ENCODE measurements at places on chromosomes 3 and 15.

GRCh38 chr3:178345944-178346343 lies 190.3 kb upstream of the KCNMB2 start:
- no peak for DNase-seq

GRCh38 chr3:30231277-30232141 lies 374.9 kb upstream of the TGFBR2 start:
- no peak for DNase-seq

DNA sequence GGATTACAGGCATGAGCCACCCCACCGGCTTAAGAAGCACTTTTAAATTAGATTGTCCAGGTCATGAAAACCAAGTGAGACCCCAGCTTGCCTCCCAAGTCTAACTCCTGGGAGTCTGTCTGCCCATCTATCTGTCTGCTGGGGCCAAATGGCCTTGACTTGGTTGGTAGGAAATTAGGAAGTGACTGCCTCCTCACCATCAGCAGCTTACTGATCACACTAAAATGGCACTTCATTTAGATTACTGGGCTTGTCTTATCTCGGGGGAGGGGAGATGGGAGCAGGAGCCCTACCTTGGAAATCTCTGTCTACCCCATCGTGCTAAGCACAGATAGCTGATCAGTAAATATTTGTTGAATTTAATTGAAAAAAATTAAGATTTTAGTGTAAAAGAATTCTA lies 5.6 kb upstream of the LRRC2 start:
- no peak for DNase-seq

- DNase-seq, result no peak
These were observed 37.1 kb downstream of the OXNAD1 start for GRCh38 chr3:16302082-16302631.

GRCh38 chr3:104961851-104962250 lies 404.9 kb upstream of the ALCAM start:
- DNase-seq, result no peak

- no peak for DNase-seq
These were observed 49.8 kb upstream of the TEX264 start for GRCh38 chr3:51621091-51621892.

DNA sequence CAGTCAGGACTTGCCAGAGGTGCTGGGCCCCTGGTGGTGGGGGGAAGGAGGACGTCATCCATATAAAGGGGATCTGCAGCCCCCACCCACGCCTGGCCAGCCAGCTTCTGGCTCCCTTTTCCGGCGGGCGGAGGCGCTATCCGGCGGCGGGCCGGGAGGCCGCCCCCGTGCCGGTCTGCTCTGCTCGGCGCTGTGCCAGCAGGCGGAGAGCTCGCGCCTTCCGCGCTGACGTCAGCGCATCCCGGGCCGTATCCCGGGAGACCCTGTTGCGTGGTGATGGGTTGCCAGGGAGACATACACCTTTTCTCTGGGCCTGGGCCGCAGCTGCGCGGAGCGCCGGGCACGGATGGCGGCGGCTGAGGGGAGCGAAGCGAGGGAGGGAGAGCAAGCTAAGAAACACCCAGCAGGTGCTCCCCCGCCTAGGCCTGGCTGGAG lies 1.1 kb downstream of the FAM131A start:
- DNase-seq, result peak; percentile 91

GRCh38 chr3:43857361-43858293 lies 166.9 kb downstream of the ABHD5 start:
- no peak for DNase-seq

DNA sequence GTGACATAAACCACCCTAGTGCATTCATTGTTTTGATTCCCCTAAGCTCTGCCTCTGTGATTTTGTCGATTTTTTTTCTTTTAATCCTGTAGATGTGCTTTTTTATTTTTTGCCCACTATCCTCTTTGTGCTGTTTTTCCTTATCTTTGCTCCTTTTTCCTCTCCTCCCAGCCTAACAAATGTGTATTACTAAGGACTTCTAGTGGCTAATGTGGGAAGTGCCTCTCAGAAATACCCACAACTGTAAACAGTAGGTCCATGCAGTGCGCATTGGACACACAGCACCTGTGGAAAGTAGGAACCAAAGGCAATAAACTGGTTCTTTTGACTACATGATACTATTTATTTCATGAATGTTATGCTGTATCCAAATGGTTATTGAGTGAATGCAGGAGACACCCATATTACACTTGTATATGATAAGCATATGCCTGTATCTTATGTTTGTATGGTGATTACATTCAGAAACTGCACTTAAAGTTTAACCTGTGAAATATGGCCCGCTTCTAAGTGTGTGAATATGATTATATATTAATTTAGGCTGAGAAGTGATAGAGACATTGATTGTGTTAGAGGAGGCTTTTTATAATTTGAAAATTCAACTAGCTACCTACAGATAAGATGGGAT lies 147.8 kb downstream of the PLCL2 start:
- DNase-seq, result no peak

- DNase-seq, result no peak
These were observed 17.4 kb downstream of the GPR160 start for GRCh38 chr3:170055209-170055608.

DNA sequence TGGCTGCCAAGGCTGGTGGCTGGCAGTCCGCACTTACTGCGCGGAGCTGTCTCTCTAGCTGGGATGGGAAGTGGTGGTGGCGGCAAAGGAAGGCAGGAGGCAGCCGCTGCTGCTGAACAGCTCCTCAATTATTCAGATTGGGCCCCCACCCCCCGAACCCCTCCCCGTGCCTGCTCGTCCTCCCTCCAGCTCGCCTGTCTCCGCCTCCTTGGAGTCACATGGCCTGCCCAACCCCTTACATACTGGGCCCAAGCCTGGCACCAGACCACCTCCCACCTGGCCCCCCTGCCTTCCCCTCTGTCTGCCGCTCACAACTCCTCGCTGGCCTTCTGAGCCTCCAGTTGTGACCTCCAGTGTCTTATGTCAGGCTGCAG lies at the start of gene SLC7A14:
Gene SLC7A14 (minus strand): TSS at position 139 of the 374 bp plus-strand sequence. CDS start 59,139 bp downstream, outside the sequence.
- peak; percentile 73 for DNase-seq

- DNase-seq, result no peak
These were observed 284 bp upstream of the TSC22D2 start for GRCh38 chr3:150407808-150408220.

DNA sequence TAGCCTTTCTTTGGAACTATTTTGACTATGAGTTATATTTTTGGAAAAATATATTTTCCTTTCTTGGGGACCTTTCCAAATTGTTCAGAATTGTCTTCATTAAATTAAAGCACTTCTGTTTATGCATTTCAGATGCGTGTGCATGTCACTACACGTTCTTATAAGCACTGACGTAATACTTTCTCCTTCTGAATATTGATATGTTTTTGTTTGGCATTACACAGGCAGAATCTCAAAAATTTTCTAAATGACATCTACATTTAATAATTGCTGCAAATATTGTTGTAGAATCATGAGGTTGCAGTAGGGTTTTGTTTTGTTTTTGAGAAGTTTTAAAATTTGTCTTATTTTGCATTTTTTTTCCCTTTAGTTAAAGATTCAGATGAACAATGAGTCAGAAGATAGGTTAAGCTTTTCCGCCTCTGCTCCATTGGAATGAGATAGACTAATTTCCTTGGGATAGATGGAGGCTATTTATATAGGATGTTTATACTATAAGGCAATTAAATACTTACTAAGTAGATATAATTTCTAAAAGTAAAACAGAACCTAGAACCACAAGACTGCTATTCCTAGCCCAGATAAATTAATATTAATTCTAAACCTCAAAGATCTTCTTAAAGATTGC lies 110.8 kb downstream of the MBNL1 start:
- DNase-seq, result no peak

DNA sequence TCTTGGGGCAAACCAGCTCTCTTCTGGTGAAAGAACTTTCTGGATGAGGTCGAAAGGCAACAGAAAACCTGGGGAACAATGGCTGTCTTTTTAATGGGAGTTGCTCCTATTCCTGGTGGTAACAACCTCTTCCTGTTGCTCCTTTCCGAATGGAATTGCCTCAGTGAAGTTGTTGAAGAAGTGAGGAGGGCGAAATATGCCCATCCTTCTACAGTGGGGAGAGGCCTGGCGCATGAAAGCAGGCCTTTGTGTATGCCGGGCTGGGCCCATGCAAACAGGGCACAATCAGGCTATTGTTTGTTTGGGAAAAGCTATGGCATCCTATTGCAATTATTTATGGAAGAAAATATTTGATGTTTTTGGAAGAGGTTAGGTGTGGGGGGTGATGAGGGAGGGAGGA lies 166.9 kb downstream of the IGF1R start:
- DNase-seq, result no peak

- DNase-seq, result no peak
These were observed 175.4 kb upstream of the CMC1 start for GRCh38 chr3:28066020-28066419.

GRCh38 chr3:134485075-134485717 lies 589 bp downstream of the ANAPC13 start:
- DNase-seq, result no peak

DNA sequence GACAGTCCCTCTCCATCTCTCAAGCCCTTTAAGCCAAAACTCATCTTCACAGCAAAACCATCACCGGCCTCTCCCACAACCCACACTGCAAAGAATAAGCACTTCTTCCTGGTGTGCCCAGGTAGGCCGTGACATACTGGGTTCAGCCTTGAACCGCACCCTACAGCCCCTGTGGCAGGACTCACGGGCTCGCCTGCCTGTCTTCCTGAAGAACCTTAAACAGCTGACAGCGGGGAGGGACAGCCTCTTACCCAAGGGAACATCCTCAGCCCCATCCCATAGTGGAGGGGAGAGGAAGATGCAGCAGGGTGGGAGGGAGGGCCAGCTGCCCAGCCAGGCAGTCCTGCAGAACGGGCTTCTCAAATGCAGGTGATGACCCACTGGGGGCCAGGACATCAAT lies 40.2 kb downstream of the TBC1D2B start:
- DNase-seq, result no peak

- no peak for DNase-seq
These were observed 45.8 kb downstream of the DNAH1 start for GRCh38 chr3:52361898-52362297.

- no peak for DNase-seq
These were observed 2.0 kb downstream of the KLF15 start for GRCh38 chr3:126355251-126355650.

DNA sequence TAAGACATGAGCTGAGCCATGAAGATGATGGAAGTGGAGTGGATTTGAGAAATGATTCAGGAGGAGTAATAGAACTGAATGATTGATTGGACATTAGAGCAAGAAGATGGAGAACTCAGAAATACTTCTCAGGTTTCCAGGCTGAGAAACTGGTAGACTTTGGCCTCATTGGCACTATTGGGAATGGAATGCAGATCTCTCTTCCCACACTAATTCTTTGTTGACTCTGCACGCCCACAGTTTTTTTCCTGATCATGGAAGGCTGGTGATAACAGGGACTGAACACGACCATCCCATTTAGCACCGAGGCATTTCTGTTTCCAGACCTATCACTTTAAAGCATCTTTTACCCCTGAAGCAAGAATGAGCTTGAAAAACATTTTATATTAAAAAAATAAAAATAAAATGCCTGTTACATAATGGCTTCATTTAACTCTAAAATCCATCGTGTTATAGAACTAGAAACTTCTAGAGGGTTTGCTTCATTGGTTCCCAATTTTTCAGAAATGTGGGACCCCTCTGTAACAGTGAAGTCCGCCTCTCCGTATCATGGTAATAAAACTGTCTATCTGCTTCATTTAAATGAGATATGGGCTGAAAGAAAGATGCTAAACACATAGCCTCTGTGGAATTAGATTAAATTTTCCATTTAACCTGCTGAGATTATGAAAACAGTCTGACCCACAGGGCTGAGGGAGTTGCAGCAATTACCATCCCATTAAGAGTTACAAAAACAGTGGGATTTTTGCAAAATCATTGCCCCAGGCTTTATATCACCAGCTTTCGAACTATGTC lies 562.0 kb upstream of the CFAP20DC start:
- DNase-seq, result no peak

DNA sequence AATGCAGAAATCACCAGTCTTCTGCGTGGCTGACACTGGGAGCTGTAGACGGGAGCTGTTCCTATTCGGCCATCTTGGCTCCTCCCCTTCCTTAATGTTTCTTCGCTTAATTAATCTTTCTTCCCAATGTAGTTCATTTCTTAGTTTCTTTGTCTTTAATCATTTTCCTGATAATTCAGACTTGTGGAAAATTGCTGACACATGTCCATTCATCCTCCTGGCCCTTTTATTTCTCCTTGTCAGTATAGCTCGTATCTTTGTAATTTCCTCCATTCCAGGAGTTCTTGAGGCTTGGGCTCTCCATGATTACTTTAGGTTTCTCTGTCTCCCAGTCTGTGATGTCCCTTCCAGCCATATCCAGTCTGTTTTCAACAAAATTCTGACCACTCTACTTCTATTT lies 98.7 kb downstream of the UBE2E2 start:
- no peak for DNase-seq

DNA sequence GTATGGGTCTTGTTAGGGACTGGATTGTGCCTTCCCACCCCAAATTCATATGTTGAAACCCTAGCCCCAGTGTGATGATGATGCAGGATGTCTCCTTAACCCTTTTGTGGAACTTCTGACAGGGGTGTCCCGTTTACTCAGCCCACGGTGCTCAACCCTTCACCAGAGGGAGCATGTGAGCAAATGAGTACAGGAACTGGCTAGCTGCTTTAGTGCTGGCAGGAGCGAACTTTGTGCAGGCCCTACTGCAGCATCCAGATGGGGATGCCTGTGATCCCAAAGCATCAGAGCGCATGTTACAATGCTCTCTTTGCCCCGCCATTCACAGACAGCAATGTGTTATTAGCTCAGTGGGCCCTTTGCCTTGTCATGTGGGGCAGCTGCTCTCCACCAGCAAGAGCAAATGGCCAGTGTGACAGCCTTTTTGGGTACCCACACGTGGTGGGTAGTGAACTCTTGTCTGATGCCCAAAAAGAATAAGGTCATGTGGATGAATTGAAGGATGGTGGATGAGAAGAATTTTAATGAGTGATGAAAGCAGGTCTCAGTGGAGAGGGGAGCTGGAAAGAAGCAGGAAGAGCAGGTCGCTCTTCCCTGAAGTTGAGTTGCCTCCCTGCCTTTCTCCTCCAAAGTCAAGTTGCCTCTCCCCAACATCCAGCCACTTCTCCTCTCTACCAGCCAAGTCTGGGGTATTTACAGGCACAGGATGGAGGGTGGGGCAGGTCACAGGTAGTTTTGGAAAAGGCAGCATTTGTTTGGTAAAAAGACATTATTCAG lies 63.3 kb upstream of the STRIT1 start:
- no peak for DNase-seq

DNA sequence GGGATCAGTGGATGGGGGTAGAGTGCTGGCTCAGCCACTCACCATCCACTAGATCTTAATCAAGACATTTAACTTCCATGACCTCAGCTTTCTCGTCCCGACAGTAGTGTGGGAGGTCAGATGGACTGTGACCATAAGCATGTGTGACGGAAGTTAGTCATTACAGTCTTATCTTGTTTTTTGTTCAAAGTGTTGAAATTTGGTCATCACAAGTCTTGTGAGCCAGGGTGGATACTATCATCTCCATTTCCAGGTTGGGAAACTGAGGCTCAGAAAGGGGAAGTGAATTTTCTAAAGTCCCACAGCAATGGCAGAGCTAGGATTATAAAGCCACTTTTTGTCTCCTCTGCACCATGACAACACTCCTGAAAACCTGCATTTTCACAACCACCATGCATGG lies 32.0 kb upstream of the ITGA11 start:
- DNase-seq, result no peak

- no peak for DNase-seq
These were observed 335.1 kb upstream of the THRB start for GRCh38 chr3:24829629-24830229.
